SJSA1 (cell line): ENCODE measurements at places on chromosomes 1 and 21. TPM values are rescaled to one million over a fixed set of nuclear protein-coding genes. Genes with fewer than 3 reads are reported as not detected.

The UMODL1 gene
- 0.22 TPM in 1 of 2 replicates, not detected in the other for total RNA-seq

GRCh38 chr1:115453666-115454065 is 115.6 kb upstream of the NGF start:
- H3K27me3 ChIP-seq: no peaks in the 10 kb centered on the region
- no peak overlapping the region for H3K4me3 ChIP-seq
- H3K27ac ChIP-seq: no peak overlapping the region
- no peaks in the 10 kb centered on the region for H3K36me3 ChIP-seq

- H3K4me3 ChIP-seq: no peak overlapping the region
- H3K27me3 ChIP-seq: no peaks in the 10 kb centered on the region
- H3K36me3 ChIP-seq: no peaks in the 10 kb centered on the region
- H3K4me1 ChIP-seq: peaks cover 40% of the 10 kb centered on the region
Observed at GRCh38 chr1:78690516-78690915, 40.9 kb downstream of the IFI44 start.

DNA sequence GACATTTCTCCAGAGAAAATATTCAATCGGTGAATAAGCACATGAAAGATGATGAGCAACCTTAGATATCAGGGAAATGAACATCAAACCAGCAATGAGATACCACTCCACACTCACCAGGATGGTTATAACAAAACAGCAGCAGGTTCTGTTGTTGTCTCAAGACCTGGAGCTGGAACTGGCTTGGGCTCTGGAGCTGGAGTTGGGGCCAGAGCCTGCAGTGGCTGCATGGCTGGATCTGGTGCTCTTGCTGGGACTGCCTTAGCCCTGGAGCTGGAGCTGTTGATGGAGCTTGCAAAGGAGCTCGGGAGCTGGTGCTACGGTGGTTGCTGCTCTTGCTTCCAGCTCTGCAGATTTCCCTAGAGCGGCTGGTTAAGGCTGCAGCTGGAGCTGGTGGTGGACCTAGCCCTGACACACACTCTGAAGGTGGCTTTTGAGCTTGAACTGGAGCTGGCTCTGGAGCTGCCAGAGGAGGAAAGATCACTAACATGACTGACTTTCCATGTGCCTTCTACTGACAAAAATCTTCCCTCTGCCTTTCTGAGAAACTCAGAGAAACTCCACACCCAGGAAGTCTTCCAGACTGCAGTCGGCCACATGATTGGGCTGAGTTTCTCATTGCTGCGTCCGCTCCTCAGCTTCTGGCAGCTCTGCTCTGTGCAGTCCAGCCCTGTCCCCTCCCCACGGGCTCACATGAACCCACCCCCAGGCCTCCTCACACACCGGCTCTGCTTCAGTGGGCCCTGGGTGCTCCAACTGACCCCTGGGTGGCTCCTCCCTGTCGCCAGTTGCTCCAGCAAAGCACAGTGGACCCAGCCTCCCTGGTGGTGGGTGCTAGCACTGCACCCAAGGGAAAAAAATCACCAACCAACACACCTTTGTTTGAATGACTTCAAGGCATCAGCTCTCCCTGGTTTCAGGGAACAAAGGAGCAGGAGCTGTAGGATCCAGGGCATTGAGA is 139.1 kb upstream of the FMN2 start:
- no peak overlapping the region for H3K4me3 ChIP-seq
- H3K4me1 ChIP-seq: no peaks in the 10 kb centered on the region

- no peak overlapping the region for H3K4me3 ChIP-seq
- H3K4me1 ChIP-seq: no peaks in the 10 kb centered on the region
- no peak overlapping the region for H3K27ac ChIP-seq
- H3K36me3 ChIP-seq: no peaks in the 10 kb centered on the region
- no peaks in the 10 kb centered on the region for H3K27me3 ChIP-seq
Observed at GRCh38 chr1:216881695-216882094, 158.5 kb upstream of the ESRRG start.

The TCP10L gene
- not detected in 2 replicates for total RNA-seq

The PTPRF gene
- total RNA-seq: 11.0 and 11.5 TPM in 2 replicates

GRCh38 chr1:29380532-29380931 is 144.2 kb downstream of the PTPRU start:
- H3K36me3 ChIP-seq: no peaks in the 10 kb centered on the region
- no peak for DNase-seq
- H3K4me1 ChIP-seq: no peaks in the 10 kb centered on the region
- no peaks in the 10 kb centered on the region; the same call in 1 of the 2 replicates for H3K27me3 ChIP-seq
- H3K4me3 ChIP-seq: no peak overlapping the region

The SYDE2 gene
- total RNA-seq: 5.5 and 8.4 TPM in 2 replicates

The TTC34 gene
- 0.03 and 0.06 TPM in 2 replicates for total RNA-seq

GRCh38 chr1:83497563-83497962 is 501.4 kb downstream of the TTLL7 start:
- no peaks in the 10 kb centered on the region for H3K4me1 ChIP-seq
- no peak overlapping the region for H3K4me3 ChIP-seq
- no peaks in the 10 kb centered on the region for H3K27me3 ChIP-seq
- no peaks in the 10 kb centered on the region for H3K36me3 ChIP-seq

The FOXD2 gene
- 10.7 and 12.9 TPM in 2 replicates for total RNA-seq
